Activated effector memory CD4-positive, alpha-beta T cell treated with anti-CD3 and anti-CD28 coated beads, Interleukin-2, amount 50 U/mL, for 16 hours (primary cell): ENCODE measurements at places on chromosomes 2 and 18.

GRCh38 chr2:218567797-218568189 is 358 bp downstream of the USP37 start:
- DNase-seq, result no peak

DNA sequence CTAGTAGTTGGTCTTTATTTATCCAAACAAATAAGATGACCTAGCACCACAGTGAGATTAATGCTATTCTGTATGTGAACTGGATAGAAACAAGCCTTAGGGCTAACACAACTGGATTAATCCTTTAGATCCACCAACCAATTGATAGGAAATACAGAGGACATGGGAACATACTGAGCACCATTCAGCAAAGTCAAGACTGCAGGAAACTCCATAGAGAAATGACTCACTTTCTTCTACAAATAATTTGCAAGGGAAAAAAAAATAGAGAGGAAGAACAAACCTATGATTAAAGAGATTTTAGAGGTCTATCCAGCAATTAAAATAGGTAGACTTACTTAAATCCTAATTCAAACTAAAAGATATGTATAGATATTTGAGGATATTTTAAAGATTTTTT is 23.9 kb downstream of the WDFY1 start:
- DNase-seq, result no peak

DNA sequence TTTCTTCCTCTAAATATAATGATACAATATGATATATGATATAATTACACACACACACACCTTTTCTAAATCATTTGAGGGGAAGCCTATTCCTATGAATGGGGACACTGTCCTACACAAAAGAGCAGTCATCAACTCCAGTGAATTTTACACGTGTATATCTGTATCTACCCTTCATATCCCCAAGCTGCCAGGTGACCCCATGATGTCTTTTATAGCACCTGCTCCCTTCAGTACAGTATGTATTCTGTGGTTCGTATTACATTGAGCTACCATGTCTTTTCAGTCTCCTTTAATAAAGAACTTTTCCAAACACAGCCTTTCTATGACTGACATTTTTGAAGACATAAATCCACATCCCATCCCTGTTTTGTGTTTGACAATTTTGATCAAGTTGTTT is 19.0 kb downstream of the TBC1D8 start:
- DNase-seq, result no peak

DNA sequence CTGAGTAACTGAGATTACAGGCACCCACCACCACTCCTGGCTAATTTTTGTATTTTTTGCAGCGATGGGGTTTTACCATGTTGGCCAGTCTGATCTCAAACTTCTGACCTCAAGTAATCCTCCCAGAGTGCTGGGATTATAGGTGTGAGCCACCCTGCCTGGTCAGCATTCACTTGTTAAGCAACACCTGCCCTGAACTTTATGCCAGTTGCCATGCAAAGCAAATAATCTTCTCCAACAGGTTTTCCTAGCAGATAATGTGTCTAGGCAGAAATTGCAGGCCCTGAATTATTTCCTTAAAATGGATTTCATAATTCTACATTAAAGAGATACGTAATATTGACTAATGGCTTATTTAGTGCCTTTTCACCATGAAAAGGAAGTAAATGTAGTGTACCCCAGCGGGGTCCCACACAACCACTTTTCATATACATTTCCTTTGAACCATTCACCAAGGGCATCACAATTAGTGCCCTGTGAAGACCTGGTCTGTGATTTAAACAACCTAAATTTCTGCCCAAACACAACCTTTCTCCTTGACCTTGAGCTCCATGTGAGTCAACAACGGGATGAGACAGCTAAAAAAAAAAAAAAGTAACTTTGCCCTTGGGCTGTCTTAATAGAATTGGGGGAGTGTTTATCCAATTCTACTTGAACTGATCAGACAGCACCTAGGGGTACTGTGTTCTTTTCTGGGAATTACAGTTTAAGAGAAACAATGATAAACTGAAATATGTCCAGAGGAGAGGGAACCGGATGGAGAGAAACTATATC is 41.6 kb downstream of the EEF1B2 start:
- no peak for DNase-seq

DNA sequence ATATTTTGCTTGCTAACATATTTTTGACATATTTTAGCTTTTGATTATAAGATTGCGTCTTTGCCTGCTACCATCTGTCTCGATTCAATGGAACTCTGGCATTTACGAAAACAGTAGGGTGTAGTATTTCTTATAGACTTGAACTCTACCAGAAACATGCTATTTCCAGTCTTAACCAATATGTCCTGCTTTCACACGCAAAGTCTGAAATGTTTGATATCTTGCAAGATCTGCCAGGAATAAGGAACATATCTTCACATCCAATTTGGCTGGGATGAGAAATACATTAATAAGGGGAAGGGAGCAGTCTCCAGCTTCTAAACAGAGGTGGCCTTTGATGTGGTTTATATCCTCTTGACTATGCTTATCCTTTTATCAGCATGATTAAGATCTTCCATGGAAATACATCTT is 299.4 kb downstream of the ZNF521 start:
- no peak for DNase-seq

DNA sequence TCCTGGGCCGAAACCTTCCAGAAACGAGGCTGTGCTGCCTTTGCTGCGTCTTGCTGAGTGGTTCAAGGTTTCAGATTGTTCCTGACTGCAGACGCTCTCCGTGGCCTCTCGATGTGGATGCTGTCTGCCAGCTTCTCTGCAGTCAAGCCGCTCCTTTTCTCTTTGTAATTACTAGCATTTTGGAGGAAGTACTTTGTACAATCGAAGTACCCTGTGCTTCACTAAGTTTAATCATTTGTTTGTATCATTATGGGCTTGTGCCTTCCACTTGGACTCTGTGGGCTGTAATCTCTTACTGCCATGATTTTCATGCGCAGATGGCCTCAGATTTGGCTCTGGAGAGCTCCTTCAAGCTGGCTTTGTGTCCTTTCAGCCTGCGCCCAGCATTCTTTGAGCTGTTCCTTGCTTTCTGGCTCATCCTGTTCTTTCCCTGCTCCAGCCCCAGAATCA is 49.3 kb downstream of the TRAF3IP1 start:
- DNase-seq, result no peak

GRCh38 chr2:68717305-68717661 is 17.3 kb upstream of the ARHGAP25 start:
- DNase-seq, result no peak

DNA sequence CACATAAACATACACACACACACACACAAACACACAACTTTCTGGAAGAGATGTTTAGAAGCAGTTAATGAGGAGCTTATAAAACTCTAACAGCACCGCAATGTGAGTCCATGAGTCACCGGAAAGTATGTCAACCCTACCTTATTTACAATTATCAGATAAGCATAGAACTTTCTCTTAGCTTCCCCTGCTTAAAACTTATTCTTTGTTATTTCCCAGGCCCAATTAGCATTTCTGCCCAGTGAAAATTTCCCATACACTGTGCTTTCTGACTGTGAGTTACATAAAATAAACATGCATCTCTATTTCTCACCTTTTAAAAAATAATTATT is 737.6 kb downstream of the LRP1B start:
- no peak for DNase-seq

DNA sequence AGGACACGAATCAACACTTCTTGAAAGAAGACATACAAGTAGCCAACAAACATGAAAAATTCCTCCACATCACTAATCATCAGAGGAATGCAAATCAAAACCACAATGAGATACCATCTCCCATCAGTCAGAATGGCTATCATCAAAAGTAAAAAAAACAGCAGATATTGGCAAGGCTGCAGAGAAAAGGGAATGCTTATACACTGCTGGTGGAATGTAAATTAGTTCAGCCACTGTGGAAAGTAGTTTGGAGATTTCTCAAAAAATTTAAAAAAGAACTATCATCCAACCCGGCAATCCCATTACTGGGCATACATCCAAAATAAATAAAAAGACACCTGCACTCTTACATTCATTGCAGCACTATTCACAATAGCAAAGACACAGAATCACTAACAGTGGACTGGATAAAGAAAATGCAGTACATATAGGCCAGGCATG is 78.7 kb downstream of the GRB14 start:
- no peak for DNase-seq

- DNase-seq, result no peak
Measured at GRCh38 chr18:23170137-23170536, 34.9 kb downstream of the CABLES1 start.

DNA sequence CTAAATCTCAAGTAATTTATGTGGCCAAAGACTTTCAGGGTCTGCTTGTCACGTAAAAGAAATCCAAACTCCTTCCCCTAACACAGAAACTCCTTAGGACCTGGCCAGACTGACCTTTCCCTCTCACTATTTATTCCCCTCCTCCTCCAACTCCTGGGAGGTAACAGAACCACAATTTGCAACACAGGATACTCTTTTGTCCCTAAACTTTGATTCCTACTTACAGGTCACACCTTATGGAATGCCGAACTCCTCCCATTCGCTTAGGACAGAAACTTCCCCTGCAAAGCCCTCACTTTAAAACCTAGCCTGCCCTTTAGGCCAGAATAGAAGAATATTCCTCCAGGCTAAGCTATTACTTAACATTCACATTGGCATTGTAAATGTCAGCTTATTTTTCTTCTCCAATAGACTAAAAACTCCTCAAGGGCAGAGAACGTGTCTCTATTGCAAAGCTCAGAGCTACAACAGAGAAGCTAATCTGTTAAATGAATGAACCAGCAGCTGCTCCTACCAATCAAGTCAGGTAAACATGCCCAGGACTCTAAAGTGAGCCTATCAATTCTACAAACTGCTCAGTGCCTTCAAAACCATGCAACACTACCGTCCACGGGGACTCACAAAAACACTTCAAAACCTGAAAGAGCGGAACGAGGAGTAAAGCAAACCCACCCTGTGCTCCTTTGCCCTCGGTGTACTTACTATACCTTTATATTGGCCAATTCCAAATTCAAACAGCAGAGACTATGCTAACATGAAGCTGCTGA is 6.1 kb downstream of the INO80D start:
- no peak for DNase-seq

DNA sequence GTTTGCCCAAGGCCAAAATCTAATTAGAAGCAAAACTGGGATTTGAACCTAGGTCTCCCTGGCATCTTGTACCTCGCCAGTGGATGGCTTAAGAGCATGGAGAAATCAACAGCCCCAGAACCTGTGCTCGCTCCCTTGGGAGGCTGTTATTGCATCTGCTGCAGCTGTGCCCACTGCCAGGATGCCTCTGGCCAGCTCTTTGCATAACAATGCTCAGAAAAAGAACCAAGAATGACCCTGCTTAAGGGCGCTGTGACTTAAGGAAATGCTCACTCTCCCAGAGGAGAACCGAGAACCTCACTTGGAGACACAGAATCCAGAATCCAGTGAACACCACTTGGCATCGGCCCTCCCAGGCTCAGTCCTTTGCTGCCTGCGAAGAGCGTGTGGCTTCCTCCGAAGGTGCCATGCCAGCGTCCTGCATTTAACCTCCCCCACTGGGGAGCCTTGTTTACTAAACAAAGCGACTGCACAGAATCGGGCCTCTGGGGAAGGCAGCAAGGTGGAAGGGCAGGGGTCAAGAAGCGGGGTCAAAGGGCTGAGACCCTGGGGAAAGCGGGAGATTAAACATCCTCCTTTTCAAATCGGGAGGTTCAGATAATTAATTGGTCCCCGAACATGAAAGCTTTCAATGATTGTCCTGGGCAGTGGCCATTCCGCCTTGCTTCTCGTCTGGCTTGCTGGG is 71.0 kb upstream of the BOD1L2 start:
- no peak for DNase-seq

GRCh38 chr2:239636808-239637207 is 236.0 kb upstream of the HDAC4 start:
- DNase-seq, result no peak
